ENCODE measurements at places on chromosomes 12 and 14.

DNA sequence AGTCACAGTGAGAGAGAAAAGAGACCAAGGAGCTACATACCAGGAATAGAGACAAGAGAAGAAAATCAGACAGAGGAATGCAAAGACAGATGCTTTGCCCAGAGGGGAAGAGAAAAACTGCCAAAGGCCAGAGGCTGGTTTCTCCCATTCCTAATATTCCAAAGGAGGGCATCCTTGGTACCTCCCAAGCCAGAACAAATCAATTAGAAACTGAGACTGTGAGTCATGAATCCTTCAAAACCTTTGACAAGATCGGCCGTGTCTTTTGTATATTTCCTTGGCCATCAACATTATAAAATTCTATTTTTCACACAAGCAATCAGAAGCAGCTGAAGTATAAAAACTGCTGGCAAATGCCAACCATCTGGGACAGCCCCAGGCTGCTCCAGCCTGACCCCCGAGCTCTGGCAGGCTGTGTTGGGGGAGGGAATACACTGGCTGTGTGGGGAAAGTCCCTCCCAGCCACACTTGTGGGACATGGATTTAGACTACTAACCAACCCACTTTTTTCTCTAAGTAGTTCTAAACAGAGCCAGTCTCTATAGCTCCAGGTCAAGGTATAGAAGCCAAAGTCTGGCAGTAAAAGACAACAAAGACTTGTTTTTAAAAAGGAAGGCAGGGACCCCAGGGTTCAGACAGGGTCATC lies 13.7 kb downstream of the POMT2 start:
- no peak for DNase-seq

DNA sequence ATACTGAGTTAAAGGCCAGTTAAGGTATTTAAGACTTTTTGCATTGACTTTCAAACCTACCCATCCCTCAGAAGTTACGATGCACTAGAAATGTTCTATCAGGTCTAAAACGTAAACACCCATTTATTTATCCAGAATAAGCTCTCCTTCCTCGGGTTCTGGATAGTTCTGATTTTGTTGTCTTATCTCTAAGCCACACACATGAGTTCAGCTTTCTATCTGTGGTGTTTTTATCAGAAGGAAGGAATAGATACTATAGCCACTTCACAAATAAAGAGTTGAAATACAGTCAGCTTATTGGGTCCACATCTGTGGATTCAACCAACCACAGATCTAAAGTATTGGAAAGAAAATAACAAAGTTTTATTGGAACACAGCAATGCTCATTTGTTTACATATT lies 5.4 kb downstream of the SFSWAP start:
- DNase-seq = no peak

DNA sequence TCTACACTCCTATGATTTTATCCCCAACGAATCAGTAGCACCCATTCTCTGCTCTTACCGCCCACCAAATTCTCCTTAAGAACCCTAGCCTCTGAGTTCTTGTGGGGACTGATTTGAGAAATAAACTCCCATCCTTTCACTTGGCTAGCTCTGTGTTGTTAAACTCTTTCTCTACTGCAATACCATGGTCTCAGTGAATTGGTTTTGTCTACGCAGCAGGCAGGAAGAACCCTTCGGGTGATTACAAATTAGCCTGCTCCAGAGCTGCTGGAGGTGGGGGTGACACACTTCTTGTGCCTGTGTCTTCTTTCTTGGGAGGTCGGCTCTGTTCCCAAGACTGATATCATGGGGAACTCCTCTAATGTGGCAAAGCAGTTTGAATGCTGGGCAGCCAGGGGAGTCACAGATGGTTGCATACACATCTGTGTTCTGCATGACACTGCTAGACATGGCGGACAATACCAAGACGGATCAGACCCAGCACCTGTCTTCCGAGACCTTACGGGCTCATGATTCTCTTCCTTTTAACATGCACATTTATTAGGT lies 1.6 kb upstream of the C1S start:
- no peak for DNase-seq

DNA sequence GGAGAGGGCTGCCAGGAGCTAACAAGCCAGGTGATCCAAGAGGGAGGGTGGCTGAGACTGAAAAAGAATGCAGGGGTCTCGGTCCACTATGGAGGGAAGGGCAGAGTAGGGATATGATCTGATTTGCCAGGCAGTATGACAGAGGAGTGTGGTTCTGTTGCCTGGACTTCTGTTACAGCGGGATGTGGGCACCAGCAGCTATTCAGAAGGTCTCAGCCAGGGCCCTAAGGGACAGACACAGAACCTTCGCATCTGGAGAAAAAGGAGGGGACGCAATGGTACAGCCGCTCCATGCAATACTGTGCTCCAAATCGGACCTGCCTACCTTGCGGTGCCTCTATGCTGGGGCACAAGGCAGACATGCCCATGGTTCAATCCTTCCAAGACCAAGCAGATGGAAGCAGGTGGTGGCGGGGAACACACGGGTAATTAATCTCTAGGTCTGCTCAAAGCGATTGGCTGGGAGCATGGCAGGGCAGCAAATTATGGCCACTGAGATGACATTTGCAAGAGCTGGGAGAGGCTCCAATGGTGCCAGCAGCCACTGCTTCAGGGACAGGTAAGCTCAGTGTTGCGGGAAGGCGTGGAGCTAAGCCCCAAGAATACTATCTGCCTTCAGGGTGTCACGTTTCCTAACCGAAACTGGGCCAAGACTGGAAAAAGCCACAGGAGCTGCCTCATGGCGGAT lies 185.5 kb downstream of the FOXN3 start:
- DNase-seq = no peak

GRCh38 chr14:25134184-25134583 lies 84.2 kb upstream of the STXBP6 start:
- DNase-seq = no peak

DNA sequence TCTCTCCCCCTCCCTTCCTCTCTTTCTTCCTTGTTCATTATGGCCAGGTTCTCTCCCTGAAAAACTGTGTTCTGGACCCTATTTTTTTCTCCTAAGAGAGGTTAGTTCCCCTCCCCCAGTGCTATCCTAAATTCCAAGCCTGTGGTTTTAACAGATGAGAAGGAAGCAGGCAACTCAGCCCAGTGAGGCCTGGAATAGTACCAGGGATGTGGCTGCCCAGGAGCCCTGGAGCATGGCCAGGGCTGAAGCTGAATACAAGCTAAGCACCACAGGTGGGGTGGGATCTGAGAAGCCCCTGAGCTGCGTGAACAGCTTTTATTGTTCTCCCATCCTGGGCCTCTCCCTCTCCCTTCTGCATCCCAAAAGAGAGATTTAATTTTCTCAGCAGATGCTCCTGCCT lies 1581.3 kb upstream of the TMEM132C start:
- DNase-seq = no peak

- DNase-seq = no peak
These were observed 222.9 kb upstream of the MYL2 start for GRCh38 chr12:111143271-111143670.

GRCh38 chr14:100246809-100247428 lies 8.0 kb downstream of the YY1 start:
- DNase-seq = no peak

DNA sequence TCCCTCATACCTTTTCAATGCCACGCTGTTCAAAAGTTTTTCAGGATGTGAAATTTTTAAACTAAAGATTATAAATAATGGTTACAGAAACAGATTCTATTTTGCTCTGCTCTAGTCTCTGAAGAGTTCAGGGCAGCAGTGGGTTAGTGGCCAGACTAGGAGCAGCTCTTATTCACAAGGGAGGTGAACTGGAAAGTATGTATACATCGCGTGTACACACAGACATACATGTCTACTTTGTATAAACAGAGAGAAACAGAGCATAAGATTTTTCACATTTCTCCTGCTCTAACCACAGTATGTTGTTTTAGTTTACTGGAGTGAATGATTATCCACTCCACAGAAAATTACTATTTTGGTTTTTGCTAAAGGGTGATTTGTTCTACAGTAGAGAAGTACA lies 74.4 kb upstream of the CRY1 start:
- DNase-seq = no peak

DNA sequence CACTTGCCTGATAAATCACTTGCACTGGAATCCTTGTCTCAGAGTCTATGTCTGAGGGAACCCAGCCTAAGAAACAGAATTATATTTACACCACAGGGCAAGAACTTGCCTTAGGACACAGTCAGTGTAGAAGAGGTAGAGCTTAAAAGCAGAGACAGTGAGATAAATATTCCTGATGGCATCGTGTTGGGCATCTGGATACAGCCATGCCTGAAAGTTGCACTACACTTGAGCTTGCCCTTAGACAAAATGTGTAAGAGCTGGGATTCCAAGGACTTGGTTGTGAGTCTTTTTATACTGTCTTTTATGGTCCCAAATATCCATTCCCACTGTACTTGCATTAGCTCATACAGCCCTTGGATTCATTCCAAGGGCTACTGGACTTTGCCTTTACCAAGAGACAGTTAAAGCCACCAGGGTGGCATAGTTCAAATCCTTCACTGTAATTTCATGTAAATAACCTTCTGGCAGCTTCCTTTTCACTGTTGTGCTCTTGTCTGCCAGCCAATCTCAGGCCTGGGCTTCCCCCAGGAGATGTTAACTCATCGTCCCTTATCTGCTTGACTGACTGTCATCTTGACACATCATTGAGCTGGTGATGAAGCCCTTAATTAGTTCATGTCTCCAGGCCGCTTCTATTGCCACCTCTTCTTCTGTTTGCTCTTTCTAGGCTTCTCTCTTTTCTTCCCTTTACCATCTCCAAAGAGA lies 577.9 kb upstream of the TBX3 start:
- DNase-seq = no peak
